ENCODE measurements at places on chromosomes 2 and 18.

DNA sequence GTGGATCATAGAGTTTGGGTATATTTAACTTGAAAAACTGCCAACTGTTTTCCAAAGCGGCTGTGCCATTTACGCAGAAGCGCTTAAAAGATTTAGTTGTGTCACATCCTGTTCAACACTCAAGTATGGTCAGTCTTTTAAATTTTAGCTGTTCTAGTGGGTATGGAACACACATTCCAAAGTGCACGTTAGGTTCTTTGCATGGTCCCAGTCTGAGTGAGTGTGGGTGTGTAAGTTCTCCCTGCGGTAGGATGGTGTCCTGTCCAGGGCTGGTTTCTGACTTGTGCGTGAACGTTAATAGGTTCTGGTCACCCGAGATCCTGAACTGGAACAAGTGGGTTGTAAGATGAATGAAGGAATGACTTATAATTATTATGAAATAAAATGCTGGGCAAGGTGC lies 28.4 kb upstream of the IL36G start:
- no peak for DNase-seq

DNA sequence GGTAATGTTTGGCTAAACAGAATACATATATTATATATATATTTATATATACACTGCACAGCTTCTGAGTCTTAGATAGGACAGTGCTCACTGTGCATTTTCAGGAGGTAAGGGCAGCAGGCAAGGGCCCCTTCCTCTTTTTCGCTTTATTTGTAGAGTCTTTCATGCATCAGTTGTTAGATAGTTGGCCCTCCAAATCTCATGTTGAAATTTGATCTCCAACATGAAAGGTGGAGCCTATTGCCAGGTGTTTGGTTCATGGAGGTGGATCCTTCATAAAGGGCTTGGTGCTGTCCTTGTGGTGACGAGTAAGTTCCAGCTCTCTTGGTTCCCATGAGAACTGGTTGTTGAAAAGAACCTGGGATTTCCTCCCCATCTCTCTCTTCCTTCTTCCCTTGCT lies 48.1 kb downstream of the TSN start:
- no peak for DNase-seq

DNA sequence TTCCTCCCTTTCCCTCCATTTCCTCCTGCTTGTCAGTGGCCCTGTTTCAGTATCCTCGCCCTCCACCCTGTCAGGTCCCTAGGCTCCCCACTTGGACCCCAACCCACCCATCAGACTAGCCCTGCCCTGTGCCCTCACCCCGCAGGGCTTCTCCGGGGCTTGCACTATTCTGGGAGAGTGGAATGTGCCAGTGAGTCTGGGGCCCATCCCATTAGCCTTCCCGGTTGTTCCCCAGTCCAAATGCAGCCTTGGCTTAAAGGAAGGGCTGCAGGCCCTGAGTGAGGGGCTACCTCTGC lies 45.5 kb downstream of the MYO7B start:
- DNase-seq: no peak

- DNase-seq: no peak
These were observed 365 bp downstream of the NDUFB3 start for GRCh38 chr2:201072201-201072530.

DNA sequence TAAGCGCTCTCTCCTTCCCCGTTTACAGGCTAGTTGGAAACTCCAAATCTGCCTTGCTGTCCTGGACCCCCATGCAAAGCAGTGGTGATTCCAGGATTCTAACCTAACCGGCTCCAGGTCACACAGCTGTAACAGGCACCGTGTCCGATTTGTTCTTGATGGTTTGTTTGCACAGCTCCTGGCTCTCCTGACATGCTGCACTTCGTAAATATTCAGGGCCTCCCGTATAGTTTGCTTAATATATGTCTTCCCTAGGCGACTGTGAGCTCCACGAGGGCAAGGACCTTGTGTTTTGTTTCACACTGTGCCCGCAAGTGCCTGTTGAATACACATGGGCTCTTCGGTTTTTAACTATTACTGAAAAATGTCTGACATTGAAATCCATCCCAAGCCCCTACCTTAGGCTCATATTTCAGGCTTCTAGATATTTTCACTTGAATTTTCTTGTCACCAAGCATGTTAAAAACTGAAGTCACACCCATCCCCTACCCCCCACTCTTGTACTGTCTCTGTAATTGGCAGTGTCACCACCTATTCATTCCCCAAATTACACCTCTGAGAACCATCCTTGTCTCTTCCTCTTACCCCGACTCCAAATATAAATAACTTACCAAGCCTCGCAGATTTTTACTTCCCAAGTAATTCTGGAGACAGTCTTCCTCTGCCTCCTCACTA lies 1.0 kb upstream of the PUM2 start:
- DNase-seq: no peak

DNA sequence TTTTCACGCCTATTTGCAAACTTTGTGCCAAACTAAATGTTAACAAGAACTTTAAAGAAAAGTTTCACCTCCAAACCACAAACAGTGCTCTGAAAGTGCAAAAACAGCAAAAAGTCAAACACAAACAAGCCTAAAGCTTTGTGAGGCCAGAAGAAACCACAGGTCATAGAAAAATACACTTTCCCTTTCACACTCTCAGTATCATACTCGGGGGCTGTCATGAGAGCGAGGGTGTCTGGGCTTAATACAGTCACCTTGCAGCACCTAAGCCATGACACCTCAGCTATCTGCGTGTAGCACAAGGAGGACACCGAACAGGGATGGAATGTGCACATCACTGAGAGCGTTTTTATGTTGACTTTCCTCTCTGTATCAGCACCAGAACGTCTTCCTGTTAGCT lies 26.6 kb upstream of the SEH1L start:
- no peak for DNase-seq

DNA sequence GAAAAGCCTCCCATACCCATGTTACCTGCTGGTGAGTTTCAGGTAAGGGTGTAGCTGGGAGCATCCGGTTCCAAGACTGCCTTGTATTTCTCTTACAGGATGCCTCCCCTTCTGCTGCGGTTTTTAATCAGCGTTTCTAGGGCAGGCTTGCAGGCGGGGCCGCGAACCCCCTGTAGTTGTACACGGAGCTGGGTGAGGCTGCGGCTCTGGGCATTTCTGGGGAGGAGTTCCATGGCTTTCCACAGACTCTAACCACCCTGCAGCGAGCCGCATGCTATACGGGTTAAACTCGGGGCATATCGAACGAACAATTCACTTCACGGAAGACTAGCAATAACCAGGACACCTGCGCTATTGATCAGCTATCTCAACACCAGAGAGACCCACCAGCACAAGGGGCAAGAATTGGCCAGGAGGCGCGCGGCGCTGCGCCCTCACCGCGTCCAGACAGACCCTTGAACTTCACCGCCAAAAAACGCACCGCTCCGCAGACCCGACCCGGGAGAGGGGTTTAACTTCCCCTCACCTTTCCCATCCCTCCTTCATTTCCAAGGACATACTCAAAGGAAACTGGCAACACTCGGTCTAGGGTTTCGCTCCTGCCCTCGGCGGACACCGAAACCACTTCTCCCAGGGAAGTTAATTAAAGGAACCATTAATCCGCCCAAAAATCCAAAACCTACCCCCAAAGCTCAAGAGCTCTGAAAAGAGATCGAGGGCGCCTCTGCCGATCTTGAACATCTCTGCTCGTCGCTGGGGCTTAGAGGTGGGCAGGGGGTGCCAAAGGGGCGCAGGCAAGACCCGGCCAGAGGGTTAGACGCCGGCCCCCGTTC lies 909 bp downstream of the TGFA start:
- DNase-seq: no peak

GRCh38 chr2:289362-290089 lies 1.6 kb upstream of the ALKAL2 start:
- DNase-seq: no peak
